ENCODE measurements at places on chromosomes 7 and 10.

GRCh38 chr7:111705807-111706206, 143.5 kb upstream of the IMMP2L start:
- no peak for DNase-seq

- DNase-seq = no peak
Observed at GRCh38 chr7:66076462-66077329, 1.1 kb downstream of the ASL start.

GRCh38 chr7:66007232-66007631, 25.2 kb upstream of the GUSB start:
- DNase-seq = no peak

DNA sequence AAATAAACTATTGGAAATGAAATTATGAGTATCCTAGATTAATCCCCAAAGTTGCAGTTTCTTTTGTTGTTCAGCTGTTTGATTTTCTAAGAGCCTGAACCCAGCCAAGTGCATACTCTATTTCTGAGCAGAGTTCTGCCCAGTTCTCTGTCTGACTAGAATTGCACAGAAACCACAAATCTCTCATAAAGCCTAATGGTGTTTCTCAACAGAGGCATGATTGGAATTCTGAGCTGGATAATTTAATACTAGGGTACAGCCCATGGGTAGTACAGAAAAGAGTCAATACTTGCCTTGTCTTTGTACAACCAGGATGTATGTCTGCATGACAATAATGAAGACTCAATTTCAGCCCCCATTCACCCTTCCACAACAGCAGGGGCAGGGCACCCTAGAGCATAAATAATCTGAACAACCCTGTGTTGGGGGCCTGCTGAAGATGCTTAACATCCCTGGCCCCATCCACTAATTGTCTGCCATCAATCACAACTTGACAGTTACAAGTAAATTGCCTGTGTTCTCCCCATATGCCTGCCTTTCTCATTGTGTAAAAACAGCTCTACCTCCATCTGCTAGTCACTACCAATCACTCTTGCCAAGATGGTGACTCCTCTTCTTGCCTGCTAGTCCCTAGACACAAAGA, 114.4 kb downstream of the NPSR1 start:
- DNase-seq = no peak

- no peak for DNase-seq
Observed at GRCh38 chr10:1467334-1468076, 269.8 kb downstream of the ADARB2 start.

DNA sequence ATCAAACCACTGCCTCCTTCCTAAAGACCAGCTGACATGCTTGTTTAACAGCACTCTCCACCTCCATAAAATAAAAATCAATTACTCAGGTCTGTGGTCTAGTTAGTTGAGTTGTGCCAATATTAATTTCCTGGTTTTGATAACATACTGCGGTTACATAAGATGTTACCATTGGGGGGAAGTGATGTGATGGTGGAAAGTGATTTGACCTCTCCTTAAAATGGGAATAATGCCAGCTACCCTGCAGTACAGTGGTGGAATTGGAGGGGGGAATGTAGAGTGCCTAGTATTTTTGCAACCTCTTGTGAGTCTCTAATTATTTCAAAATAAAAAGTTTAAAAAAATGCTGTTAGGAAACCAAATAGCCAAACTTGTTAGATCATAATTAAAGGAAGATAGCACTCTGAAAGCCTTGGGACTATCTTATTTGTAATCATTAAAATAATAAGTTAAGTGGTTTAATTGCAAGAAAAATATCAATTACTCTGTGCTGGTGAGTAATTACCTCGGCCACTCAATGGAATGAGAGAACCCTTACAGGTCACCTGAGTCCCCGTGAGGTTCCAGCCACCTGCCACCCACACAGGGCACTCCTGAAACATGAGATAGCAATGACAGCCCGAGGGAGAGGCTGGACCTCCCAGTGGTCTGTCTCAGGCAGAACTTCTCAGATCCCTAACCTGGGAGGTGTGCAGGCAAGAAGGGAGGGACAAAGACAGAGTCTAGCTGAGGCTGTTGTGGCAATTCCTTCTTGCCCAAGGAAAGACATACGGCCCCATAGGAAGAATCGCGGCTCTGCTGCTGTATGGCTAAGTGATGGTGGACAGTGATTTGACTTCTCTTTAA, 94.1 kb downstream of the SH3PXD2A start:
- DNase-seq = no peak

- DNase-seq = no peak
Observed at GRCh38 chr10:77812741-77813140, 113.8 kb downstream of the DLG5 start.

GRCh38 chr10:87656431-87657072, 3.1 kb upstream of the PAPSS2 start:
- DNase-seq = no peak

- DNase-seq = no peak
Observed at GRCh38 chr10:79383974-79384606, 36.8 kb downstream of the PPIF start.

GRCh38 chr7:46318276-46318675, 397.2 kb upstream of the IGFBP3 start:
- no peak for DNase-seq
